ENCODE measurements at places on chromosomes 7 and 10. TPM values are rescaled to one million over a fixed set of nuclear protein-coding genes. Genes with fewer than 3 reads are reported as not detected.

DNA sequence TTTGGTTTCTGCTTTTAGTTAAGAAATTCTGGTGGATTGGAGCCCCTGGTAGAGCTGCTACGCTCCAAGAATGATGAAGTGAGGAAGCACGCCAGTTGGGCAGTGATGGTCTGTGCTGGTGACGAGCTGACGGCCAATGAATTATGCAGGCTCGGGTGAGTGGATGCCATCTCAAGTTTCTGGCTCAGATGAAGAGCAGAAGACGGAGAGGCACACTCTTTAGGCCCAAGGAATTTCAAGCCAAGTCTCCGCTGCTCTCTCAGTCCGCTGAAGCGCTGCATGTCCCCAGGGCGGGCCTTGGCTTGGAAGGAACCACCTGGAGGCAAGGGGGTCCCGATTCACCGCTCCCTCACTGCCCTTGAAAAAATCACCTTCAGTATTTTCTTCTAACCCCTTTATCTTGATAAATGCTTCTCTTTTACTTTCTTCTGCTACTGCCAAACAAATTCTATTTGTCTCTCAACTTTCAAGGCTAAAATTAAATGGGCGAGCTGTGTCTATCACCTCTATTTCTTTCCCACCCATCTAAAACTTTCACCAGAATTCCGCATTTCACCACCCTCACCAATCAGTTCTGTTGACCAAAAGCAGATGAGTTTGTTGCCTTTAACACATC is 74.2 kb downstream of the ARMC3 start:
- DNase-seq: no peak

- peak; percentile 7 for DNase-seq
These were observed 144.7 kb downstream of the PFKFB3 start for GRCh38 chr10:6347391-6347951.

GRCh38 chr7:43626695-43627094 is 43.8 kb downstream of the STK17A start:
- no peak for DNase-seq

GRCh38 chr7:31104361-31105255 is 52.5 kb downstream of the ADCYAP1R1 start:
- DNase-seq: no peak

Gene PSMC2
- 353 TPM for total RNA-seq

DNA sequence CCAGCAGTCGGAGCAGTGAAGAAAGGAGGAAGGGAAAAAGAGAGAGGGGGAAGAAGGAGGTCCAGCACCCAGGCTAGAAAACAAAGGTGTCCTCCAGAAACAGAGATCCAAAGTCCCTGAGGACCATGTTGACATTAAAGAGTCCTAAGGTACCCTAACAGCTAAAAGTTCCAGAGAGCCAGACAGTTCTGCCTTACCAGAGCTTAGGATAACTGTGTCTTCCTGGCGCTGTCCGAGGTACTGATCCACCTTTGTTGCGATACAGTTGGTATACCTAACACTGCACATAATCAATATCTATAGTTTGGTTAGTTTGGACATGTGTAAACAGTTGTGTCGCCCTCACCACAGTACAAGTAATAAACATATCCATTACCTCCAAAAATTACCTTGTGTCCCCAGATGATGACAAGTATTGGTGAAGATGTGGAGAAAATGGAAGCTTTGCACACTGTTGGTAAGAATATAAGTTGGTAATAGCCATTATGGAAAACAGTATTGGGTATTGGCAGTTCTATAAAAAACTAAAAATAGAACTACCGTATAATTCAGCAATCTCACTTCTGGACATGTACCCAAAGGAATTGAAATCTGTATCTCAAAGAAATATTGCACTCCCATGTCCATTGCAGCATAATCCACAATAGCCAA is 59.8 kb downstream of the GRID1 start:
- DNase-seq: peak; percentile 4

- DNase-seq: no peak
These were observed 643.3 kb upstream of the SORCS1 start for GRCh38 chr10:107807836-107808235.

- peak; percentile 82 for DNase-seq
These were observed 21.4 kb upstream of the MKI67 start for GRCh38 chr10:128147669-128148068.

- DNase-seq: peak; percentile 85
These were observed 92.9 kb downstream of the CPED1 start for GRCh38 chr7:121081327-121081936.

GRCh38 chr10:29860166-29860565 is 199.2 kb downstream of the JCAD start:
- DNase-seq: peak; percentile 12

GRCh38 chr10:12397941-12398340 is 48.6 kb downstream of the CAMK1D start:
- DNase-seq: peak; percentile 68

DNA sequence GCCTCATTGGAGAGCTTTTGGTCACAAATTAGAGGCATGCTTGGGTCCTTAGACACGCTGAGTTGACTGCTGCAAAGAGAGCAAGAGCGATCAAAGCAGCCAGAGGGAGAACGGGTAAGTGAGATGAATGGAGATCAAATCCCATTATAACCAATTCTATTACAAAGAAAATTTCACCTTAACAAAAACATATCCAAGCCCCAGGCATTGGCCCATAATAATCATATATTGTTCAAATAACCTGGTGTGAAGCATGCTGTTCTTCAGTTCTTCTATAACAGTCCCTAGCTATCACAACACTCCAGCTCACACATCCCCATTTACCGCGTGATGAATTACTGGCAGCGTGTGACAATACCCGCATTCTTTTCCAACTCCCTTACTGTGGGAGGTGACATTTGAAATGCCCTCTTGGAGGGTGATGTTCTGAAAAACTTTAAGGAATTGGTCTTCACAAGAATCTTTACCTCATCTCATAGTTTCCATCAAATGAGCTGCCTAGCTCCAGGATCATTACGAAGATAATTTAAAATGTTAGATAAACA is 156.1 kb upstream of the PLXNA4 start:
- no peak for DNase-seq

DNA sequence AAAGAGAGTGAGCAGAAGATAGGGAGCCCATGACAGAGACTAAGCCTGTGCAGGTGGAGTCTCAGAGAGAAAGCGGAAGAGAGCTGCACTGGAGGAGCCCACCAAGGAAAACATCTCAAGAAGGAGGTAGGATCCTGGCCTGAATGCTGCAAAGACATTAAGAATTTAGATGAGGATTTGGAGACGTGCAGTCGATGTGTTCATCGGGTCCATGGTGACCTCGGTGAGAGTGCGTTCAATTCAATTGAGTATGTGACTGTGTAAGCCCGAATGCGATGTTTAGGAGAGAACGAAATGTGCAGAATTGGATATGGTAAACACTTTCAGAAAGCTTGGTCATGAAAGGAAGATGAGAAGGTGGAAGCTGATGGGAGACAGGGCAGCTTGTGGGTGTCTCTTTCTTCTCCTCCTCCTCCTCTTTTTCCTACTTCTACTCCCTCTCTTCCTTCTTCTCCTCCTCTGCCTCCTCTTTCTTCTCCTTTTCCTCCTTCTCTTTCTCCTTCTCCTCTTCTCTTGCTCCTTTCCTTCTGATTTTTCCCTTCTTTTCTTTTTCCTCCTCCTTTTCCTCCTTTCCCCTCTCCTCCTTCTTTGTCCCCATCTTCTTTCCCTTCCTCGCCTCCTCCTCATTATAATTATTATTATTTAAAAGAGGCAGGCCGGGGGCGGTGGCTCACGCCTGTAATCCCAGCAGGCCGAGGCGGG is 276.0 kb downstream of the RPS24 start:
- DNase-seq: no peak

GRCh38 chr7:37592366-37592765 is 91.2 kb upstream of the GPR141 start:
- DNase-seq: no peak

GRCh38 chr10:66924674-66925345 is 1.0 kb upstream of the LRRTM3 start:
- DNase-seq: no peak

DNA sequence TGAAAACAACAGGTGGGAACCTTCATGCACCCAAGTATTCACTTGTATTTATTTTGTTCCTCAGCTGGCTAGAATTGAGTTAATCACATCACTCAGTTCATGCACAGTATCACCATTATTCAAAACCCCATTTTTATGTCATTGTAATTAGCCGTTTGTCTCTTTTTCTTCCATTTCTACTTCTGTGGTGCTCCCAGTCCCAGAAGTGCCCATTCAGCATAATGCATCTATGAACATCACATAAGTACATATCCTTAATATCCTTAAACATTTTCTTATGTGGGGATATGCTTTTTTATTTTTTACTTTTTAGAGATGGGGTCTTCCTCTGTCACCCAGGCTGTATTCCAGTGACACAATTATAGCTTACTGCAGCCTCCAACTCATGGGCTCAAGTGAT is 510.9 kb upstream of the MGMT start:
- DNase-seq: no peak

DNA sequence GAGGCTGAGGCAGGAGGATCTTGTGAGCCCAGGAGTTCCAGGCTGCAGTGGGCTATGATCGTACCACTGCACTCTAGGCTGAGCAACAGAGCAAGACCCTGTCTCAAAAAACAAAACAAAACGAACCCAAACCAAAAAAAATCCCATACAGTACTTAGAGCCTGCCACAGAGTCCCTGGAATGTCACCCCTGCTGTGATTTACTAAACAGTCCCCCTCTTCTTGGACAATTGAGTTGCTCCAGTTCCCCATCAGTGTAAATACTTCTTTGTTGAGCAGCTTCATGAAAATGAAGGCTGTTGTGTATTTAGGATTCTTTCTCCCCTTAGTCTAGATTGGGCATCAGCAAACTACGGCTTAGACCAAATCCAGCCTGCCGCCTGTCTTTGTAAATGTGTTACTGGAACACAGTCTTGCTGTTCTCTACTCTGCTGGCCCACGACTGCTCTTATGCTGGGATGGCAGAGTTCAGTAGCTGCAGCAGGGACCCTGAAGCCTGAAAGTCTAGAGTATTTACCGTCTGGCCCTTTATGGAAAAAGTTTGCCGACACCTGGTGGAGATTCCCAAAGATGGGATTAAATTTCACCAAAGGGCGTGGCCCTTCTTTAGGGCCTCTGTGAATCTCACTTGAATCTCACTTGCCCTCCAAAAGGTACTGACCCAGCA is 57.8 kb downstream of the PALD1 start:
- DNase-seq: no peak

Gene GUSB
- 12.9 TPM for total RNA-seq

- DNase-seq: no peak
These were observed 9.4 kb upstream of the HPS1 start for GRCh38 chr10:98456043-98456570.

Gene CACNB2
- 0.36 TPM for total RNA-seq

DNA sequence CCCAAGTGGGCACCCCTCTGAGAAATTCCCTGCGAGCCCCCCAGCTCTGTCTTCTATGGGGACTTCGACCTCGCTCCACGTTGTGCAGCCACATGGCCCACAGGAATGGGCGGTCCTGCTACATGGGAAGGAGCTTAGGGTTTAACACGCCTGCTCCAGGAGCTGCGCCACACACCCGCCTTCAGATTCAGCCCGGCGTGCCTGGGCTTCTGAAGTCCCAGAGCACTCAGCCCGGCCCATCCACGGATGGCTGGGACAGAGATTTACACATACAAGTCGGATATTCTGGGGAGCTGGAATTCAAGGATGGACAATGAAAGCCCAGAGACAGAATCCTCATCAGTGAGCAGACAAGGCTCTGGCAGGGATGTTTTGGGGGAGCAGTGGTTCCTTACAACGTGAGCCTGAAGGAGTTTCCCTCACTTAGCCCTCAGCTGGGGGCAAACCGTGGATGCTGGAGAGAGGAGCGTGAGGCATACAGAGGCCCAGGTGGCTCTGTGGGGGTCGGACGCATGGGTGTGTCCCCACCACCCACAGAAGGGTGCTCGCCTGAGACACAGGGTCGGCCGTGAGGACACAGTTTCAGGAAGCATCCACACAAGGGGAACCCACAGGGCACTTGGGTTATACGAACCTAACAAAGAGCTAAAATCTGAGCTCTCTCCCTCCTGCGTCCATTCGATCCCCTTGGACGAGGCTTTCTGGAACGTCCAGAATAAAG is 372.9 kb downstream of the DNAJB6 start:
- DNase-seq: no peak

DNA sequence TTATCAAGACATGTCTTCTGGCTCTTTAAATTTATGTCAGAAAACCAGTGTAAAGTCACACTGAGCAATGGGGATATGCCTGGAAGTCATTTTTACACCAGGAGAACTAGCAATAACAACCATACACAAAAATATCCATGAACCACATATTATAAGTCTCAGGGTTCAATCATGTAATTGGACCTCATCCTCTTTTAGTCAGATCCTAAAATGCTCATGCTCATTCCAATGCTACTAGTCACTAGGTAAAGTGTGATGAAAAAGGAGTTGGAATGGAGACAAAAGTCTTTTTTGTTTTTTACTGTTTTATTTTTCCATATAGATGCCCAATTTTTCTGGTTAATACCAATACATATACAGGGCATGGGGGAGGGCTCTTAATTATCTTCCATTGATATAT is 306.1 kb downstream of the DGKB start:
- DNase-seq: peak; percentile 57

DNA sequence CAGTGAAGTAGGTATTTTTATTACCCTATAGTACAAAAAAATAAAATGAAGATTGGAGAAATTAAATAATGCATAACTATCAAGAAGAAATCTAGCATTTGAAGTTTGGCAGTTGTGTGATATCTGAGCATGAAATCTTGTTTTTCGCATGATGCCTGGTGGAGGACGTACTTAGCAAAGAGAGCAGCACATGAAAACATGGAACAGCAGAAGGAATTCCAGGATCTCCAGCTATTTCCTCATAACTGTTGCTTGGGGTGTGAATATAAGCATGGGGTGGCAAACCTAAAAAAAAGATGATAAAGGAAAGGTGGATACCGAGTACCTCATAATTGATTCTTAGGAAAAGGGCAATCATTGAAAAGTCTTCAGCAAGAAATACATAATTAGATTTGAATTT is 174.3 kb upstream of the FAM3C start:
- no peak for DNase-seq

DNA sequence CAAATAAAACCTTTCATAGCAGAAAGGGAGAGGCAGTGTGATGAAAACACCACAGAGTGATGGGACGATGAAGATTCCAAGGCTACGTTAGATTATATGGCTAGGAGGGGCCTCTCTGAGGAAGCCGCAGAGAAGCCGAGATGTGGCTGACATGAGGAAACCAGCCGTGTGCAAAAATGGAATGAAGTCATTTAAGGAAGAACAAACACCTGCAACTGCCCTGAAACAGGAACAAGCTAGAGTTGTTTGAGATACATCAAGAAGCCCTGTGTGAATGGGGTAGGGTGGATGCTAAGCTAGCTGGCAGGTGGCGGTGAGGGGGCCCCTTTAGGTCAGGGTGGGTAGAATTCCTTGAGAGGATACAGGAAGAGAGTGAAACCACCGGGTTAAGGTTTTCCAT is 129.5 kb downstream of the KLF6 start:
- DNase-seq: no peak

DNA sequence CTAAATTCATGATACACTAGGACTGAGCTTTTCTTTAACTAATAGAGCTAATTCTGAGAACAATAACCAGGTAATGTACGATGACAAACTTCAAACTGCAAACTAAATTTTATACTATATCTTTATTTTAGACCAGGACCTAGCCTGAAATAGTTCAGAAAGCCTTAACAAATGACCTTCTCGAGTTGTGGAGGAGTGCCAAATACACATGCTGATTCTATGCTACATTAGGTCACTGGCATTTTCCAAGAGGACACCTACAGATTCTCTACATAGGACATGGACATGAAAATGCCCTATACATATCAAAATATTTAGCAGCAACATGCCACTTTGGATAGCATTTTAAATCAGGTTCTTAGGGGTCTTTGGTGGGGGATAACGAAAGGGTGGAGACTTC is 44.0 kb upstream of the LRRTM3 start:
- DNase-seq: no peak

GRCh38 chr7:116285252-116285651 is 74.9 kb downstream of the TES start:
- DNase-seq: no peak

GRCh38 chr7:134037991-134038390 is 89.1 kb upstream of the LRGUK start:
- DNase-seq: no peak

Measured in IMR-90 (cell line).